ENCODE measurements at places on chromosomes 3 and 15.

DNA sequence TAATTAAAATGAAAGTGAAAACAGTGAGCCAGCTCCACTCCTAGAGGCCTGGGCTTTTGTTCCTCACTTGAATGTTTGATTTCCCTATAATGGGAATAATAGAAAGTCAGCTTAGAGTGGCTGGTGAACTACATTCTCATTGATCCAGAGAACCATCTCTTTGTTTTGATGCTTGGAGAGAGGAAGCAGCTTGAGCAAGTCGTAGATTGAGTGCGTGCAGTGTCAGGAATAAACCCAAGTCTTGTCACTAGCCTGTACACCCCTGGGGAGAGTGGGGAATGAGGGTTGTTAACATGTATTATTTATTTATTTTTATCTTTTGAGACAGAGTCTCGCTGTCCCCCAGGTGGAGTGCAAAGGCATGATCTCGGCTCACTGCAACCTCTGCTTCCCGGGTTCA lies 885 bp upstream of the LSG1 start:
- no peak for DNase-seq

GRCh38 chr15:31004220-31004733 lies 12.8 kb upstream of the MTMR10 start:
- DNase-seq, result no peak

- no peak for DNase-seq
Observed at GRCh38 chr15:83435782-83436181, 11.4 kb upstream of the SH3GL3 start.

DNA sequence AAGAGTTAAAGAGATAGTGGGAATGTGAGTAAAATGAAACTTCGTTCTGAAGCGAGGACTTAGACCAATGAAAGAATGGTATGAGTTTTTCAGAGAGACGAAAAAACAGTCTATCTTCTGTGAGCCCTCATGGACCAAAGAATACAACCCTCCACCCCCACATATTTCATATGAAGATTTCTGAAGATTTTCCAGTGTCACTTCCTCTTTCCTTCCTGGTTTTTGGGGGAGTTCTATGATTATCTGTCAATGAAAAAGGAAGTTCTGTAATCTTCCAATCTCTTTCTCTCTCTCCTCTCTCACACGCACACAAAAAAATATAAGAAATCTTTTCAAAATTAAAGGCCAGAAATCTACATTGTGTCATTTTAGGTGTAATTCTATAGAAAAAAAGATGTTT lies 27.7 kb downstream of the CMSS1 start:
- no peak for DNase-seq

DNA sequence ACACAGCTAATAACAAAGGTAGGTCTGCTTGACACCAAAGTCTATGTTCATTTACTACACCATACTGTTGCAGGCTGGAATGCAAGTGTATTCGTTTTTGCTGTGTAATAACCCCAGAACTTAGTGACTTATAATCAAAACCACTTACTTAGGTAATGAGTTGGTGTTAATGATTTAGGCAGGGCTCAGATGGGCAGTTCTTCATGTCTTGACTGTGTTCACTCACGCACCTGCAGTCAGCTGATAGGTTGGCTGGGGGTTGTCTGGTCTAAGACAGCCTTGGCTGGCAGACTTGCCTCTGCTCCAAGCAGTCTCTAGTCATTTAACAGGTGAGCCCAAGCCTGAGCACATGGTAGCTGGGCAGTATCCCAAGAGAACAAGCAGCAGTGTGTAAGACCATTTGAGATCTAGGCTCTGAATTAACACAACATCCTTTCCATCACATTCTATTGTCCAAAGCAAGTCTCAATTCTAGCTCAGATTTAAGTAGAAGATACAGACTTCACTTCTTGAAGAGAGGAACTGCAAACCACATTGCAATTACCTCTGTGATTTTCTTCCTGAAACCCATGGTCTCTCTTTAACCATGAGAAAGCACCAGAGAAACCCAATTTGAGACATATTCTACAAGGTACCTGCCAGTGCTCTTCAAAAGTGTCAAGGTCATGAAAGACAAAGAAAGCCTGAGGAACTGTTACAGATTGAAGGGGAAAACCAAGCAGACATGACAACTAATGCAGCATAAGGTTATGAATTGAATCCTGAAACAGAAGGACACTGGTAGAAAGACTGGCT lies 13.3 kb upstream of the DCLK3 start:
- no peak for DNase-seq
